A172 (cell line): ENCODE measurements at places on chromosomes 13 and 19. TPM values are rescaled to one million over a fixed set of nuclear protein-coding genes. Genes with fewer than 3 reads are reported as not detected.

DNA sequence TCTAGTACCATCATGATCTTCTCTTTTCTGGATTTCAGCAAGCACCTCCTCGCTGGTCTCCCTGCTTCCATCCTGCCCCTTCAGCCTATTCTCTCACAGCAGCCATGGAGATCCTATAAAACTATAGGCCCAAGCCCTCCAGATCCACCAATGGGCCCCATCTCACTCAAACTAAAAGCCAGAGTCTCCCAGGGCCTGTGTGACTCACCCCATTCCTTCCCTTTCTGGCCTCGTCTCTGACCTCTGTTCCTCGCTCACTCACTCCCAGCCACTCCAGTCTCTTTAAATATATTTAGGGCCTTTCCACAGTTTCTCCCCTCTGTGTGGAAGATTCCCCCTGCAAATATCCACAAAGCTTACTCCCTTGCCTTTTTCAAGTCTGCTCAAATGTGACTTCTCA lies 89.7 kb downstream of the HSPH1 start:
- DNase-seq, result peak; percentile 7

DNA sequence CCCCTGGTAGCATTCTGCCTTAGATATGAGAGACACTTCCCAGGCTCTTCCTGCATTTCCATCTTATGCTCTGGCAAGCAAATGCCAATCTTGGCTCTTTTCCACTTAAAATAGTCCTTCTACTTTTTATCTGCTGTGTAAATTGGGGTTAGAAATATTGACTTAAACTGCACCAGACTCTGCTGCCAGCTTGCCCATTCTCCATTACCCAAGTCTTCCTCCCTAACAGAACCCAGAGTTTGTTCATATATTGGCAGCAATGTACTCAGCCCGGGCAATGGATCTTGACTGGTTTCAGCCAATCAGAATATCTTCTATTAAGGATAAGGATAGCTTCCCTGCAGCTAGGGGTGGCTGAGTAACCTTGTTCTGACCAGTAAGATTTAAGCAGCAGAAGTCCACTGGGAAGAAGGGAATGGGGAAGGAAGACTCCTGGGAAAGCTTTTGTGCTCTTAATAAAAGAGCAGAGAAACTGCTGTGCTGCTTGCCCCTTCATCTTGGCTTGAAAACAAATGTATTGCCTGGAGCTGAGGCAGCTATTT lies 177.1 kb downstream of the KCNRG start:
- DNase-seq, result no peak

DNA sequence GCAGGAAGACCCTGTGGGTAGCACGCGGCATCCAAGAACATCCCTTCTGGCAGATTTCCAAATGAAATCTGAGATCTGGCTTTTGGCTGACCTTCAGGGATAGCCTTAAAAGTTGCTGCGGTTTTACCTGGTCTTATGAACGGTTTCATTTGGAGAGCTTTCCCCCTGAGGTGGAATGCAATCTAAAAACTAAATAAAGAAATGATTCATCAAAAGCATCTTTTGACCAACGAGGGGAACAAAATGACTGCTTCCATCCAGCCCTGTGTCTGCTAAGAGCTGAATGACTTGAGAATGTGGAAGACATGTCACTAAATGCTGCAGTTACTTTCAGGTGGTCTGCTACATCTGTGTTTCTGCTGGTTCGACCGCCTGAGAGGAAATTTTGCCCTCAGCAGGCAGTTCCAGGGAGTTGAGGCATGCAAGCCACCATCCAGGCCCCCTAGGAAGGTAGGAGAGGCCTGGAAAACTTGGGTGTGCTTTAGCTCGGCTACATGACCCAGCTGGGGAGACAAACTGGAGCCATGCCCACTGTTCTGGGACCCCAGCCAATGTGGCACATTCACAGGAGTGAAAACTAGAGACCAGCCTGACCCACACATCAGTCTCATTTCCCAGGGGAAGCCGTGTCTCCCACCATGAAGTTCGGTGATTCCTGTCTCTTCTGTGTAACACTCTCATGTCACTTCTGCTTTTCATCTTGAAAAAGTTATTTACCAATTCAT lies 175.1 kb upstream of the KL start:
- no peak for DNase-seq

GRCh38 chr19:4257025-4257424 lies 10.1 kb downstream of the YJU2 start:
- no peak for DNase-seq

DNA sequence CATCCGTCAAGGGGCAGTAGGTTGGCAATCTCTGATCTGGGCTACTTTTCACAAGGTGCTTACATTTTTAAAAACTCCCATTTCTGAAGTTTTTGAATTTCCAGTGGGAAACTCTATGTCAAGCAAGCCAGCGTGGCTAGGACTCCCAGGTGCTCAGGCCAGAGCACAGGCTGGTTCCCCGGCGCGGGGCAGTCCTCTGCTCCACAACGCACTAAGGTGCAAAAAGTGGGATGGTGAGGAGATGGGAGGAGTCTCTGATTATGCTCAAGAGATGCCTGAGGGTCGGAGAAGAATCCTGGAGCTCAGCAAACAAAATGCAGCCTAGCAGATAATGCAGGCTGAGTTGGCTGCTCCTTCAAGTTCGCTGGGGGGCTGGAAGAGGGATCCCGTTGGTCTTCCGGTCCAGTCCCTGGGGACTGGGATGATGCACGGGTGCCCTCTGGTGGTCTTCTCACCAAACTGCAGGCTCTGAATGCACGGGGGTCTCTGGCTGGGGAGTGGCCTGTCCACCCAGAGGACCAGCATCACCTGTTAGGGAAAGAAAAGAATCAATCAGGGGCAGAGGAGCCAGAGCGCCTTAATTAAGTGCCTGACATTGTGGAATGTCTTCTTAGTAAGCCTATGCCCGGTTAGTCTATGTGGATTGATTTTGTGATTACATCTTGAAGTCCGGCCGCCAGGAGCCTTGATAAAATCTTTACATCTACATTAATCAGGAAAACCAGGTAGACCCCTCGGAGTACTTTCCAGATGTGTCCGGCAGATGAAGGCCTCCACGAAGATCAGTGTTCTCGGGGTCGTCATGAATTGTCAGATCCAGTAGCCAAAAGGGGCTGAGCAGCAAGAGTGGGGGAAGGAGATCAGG lies 244.4 kb upstream of the MAB21L1 start:
- peak; percentile 49 for DNase-seq

DNA sequence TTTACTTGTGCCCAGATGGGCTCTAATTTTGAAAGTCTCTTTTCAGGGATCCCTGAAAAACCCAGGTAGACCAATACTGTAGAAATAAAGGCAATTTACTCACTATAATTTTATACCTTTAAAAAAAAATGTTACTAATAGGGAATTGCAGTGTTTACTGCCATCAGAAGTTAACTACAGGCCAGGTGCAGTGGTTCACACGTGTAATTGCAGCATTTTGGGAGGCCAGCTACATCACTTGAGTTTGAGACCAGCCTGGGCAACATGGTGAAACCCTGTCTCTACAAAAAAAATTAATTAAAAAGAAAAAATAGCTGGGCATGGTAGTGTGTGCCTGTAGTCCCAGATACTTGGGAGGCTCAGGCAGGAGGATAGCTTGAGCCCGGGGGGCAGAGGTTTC lies 10.2 kb downstream of the USP12 start:
- DNase-seq, result no peak

DNA sequence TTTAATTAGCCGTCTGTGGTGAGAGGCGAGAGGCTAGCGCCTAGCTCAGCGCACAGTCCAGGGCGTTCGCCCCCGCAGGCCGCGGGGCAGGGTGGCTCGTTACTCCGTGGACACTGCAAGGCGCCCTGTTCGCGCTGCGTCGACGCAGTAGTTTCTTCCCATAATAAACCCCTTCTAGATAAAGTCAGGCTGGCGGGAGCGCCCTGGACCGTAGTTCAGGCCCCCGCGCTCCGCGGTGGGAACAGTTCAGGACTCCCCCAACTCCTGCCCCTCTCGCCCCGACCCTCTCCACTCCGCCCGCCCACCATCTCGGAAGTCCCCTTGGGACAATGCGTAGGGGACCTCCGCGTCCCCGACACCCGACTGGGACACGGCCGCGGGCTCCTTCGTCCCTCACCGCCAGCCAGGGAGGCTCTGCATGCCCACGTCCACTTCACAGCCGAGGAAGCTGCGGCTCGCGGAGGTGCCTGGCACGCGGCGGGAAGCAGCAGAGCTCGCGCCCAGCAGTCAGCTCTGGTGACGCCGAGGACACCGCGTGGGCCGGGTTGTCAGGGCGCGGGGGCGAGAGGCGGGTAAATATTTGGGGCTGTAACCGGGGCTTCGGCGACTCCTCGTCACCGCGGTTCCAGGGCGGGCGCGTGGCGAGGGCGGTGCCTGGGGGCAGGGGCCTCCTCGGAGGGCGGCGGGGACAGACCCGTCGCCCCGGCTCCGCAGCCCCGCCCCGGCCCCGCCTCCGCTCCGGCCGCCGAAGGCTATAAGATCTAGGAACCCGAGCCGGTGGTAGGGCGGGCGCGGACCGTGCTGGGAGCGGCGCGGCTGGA lies at the start of gene RGCC:
TSS of gene RGCC (plus strand) at position 783 of the 821 bp plus-strand sequence. CDS start 158 bp downstream, outside the sequence.
- no peak for DNase-seq

GRCh38 chr19:20928371-20928770 lies 5.3 kb downstream of the ZNF85 start:
- DNase-seq, result no peak

- DNase-seq, result no peak
These were observed 262.7 kb upstream of the KLHL1 start for GRCh38 chr13:70370924-70371323.

DNA sequence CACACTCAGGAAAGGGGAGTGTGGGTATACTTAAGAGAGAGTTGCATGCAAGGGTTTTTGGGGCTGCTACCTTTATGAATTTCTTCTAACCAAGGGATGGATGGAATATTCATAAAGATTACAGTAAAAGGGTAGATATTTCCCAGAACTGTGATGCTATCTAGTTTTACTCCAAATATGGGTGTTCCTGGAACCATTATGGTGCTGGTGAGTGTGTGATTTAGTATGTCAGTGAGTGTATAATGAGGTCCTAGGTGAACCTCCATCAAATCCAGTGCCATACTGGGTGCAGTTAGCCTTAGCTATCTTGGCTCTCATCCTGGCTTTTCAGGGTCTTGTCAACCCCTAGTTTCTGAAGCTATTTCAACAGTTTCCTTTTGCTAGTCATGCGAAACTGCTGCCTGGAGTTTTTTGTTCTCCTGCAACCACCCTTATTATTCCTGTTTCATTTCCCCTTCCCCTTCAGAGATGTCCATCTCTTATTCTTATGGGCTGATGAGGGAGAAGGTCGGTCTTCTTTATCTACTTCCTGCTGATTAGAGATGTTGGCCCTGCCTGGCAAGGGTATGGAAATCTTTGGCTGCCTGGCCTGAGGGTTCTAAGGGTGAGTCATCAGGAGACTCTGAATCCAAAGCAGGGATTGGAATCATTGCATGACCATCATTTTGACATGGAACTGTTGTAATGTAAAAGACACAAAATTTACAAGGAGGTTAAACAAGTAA lies 202.3 kb downstream of the NBEA start:
- peak; percentile 25 for DNase-seq

DNA sequence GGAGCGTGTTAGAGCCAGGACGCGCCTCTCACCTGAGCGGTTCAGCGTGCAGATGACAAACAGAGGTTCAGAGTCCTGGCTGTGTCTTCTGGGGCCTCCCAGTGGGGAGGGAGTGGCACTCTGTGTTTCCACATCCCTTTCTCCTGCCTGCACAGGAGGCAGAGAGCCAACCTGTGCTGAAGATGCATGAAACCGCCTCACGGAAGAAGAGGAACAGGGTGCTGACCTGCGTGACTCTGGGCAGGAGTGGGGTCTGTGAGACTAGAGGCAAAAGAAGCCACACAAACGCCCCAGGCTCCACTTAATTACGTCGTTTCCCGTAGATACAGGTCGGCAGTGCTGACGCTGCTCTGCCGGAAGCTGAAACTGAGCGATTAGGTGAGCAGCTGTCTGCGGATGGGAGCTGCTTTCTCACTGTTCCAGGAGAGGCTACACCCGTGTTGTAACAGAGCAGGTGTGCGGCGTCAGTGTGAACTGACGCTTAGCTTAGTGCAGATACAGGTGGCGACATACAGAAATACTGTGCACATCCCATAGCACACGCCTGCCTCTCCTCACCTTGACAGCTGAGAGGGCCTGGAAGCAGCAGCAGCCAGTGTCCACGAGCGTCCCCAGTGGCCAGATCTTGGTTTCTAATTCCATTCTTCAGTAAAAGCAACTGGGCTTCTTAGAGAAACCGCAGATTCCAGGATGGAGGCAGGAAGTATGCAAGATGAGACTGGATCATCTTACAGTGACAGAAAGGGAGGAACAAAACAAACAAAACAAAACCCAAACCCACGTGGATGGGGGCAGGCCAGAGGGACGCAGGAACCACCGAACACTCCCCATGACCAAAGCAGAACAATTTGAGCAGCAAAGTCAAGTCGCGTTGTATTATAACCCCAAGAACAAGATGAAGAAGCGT lies 37.7 kb upstream of the MCF2L start:
- DNase-seq, result peak; percentile 51

DNA sequence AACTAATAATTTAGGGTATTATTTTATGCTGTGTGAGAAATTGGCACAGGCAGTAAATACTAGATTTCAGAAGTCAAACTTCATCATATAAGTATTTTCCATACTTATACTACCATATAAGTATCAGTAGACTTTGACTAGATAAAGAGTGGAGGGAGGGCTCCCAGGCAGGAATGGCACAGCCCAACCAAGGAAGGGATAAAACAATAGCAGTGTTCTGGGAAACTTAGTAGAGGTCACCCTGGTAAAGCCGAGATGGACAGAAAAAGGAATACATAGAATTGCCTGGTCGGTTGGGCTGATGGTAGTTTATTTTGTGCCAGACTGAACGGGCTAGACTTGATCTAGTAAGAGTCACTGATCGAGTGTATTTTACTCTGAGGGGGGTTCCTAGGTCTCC lies 19.6 kb upstream of the KCTD4 start:
- no peak for DNase-seq

- DNase-seq, result no peak
These were observed 827.6 kb downstream of the PCDH9 start for GRCh38 chr13:66402546-66402945.

DNA sequence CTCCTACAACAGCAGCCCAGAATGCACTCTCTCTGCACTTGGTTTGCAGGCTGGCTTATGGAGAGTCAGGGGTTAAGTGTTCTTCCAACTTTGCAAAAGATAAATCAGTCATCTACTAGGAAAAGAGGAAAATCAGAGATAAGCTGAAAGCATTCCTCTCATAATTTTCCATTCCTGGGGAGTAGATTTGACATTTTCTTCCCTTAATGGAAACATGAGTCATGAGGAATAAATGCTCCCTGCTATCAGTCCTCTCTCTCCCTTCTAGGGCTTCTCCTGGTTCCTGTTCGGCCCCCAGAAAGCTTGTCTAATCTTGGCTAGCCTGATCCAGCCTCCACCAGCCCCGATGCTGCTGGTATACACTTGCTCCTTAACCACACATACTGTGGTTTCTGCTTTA lies 28.4 kb upstream of the ENOX1 start:
- peak; percentile 99 for DNase-seq

- no peak for DNase-seq
These were observed 486 bp downstream of the ZNF808 start for GRCh38 chr19:52527956-52528351.

- DNase-seq, result no peak
These were observed 107.0 kb upstream of the RFC3 start for GRCh38 chr13:33710924-33711323.

F2RL3 gene
- not detected in 2 replicates for total RNA-seq

CEACAM18 gene
- total RNA-seq, result not detected in 2 replicates

PEAK3 gene
- 0.22 and 1.7 TPM in 2 replicates for total RNA-seq

GPR12 gene
- total RNA-seq, result not detected in 2 replicates

GNA15 gene
- 0.19 and 0.26 TPM in 2 replicates for total RNA-seq

CEACAM7 gene
- total RNA-seq, result not detected in 2 replicates

ANGPTL4 gene
- not detected in 2 replicates for total RNA-seq

POLD1 gene
- 57.5 and 79.9 TPM in 2 replicates for total RNA-seq

ZNF471 gene
- 2.8 TPM in 2 replicates for total RNA-seq
